ENCODE measurements at places on chromosomes 7 and 10.

GRCh38 chr10:29426420-29426819 lies 137.6 kb downstream of the LYZL1 start:
- DNase-seq, result no peak

- no peak for DNase-seq
These were observed 30.6 kb upstream of the RAPGEF5 start for GRCh38 chr7:22387583-22387982.

GRCh38 chr7:128997181-128997580 lies 57.7 kb downstream of the TNPO3 start:
- no peak for DNase-seq

DNA sequence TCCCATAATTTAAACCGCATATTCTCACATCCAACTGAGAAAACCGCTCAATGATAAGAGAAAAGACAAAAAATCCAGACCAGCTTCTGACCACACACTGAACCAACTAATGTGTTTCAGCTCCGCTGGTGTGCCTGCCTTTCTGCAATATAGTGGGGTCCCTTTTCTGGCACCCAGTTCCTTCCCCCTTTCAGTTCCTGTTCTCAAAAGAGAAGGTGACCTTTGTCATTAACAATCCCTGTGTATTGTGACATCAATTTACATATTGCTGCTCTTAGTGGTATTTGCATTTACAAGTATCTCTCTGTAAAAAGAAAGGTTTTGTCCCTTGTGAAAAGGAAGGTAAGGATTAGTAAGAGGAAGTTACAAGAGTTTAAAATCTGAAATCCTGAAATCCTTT lies 1.4 kb downstream of the PPP1R17 start:
- DNase-seq, result no peak

DNA sequence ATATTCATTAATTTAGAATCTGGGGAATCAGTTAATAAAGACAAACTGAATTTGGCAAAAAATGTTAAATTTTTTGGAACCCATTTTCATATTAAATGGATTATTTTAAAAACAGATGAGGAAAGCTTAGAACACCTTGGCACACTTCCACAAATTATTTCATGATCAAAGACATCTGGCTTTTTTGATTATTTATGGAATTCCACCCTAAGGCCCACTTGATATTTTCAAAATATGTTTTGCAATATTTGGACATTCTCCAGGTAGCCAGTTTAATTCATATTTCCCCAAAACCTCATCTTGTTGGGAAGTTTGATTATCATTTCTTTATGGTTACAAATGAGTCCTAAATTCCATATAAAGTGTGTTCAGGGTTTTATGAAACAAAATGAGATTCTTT lies 129.9 kb downstream of the DOCK4 start:
- DNase-seq, result no peak

- DNase-seq, result no peak
These were observed 149.2 kb downstream of the PLPP4 start for GRCh38 chr10:120606051-120606764.

DNA sequence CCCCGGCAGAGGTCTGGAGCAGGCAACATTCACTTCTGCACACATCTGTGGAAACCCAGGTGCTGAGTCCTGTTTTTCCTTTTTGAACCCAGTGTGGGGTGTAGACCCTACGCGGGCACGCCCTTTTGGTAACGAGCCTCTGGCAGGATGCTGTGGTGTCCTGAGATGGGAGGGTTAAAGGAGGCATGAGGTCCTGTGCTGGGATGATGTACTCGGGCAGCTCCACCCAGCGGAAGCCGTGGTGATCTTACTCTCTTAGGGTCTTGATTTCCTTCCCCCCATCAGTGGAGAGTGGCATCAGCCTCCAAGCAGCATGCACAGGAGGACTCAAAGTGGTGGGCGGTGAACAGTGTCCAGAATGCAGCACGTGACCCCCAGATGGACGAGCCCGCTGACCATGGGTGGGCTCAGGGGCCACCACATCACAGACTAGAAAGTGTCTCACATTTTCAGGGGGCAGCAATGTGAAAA lies 148.6 kb downstream of the DNAJB6 start:
- no peak for DNase-seq

- DNase-seq, result peak; percentile 73
These were observed 70.4 kb upstream of the ITPRID1 start for GRCh38 chr7:31443457-31443856.
